ENCODE measurements at places on chromosomes 6 and 20. TPM values are rescaled to one million over a fixed set of nuclear protein-coding genes. Genes with fewer than 3 reads are reported as not detected.

SIRPD gene
- total RNA-seq: not detected

ADGRF5 gene
- total RNA-seq: not detected

SLC2A4RG gene
- 8.1 TPM for total RNA-seq

BMP2 gene
- 0.18 TPM for total RNA-seq

HTR1E gene
- total RNA-seq: not detected

KIF25 gene
- not detected for total RNA-seq

EYS gene
- total RNA-seq: under 0.01 TPM

POFUT1 gene
- 25.5 TPM for total RNA-seq

CNKSR3 gene
- 15.8 TPM for total RNA-seq

DACT2 gene
- not detected for total RNA-seq

MYB gene
- total RNA-seq: 0.90 TPM

RBBP8NL gene
- not detected for total RNA-seq

NRSN1 gene
- not detected for total RNA-seq

Data from IMR-90 (cell line).